ENCODE measurements at places on chromosomes 11 and 22. TPM values are rescaled to one million over a fixed set of nuclear protein-coding genes. Genes with fewer than 3 reads are reported as not detected.

DDTL gene
- 0.36 TPM for total RNA-seq

TRIM66 gene
- 5.0 TPM for total RNA-seq

DNA sequence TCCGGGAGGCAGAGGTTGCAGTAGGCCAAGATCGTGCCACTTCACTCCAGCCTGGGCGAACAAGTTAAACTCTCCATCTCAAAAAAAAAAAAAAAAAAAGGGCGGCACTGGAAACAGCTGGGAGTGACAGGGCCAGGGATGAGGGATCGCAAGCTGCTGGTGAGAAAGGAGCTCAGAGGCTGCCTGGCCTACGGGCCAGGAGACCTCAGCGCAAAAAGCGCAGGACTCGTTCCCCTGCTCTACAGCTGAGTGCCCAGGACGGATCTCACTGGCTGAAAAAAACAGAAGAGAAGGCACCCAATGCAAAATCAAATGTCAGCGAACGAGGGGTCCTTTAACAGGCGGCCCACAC is 650 bp upstream of the NUP50 start:
- H3K27me3 ChIP-seq: no peaks in the 10 kb centered on the region
- H3K36me3 ChIP-seq: peaks cover 4% of the 10 kb centered on the region

GRCh38 chr11:134587345-134587744 is 175.3 kb upstream of the B3GAT1 start:
- no peak overlapping the region for H3K4me3 ChIP-seq
- no peak overlapping the region for H3K27ac ChIP-seq
- no peak for DNase-seq
- H3K36me3 ChIP-seq: no peaks in the 10 kb centered on the region
- no peaks in the 10 kb centered on the region for H3K4me1 ChIP-seq
- H3K27me3 ChIP-seq: no peaks in the 10 kb centered on the region

STK33 gene
- 2.3 TPM for total RNA-seq

- peaks cover 27% of the 10 kb centered on the region for H3K36me3 ChIP-seq
- peak; percentile 19 for DNase-seq
- peak overlapping the region; percentile 52 for H3K4me3 ChIP-seq
- H3K4me1 ChIP-seq: peaks cover 9% of the 10 kb centered on the region
- H3K27me3 ChIP-seq: no peaks in the 10 kb centered on the region
Observed at GRCh38 chr22:38754751-38755154, 1.0 kb downstream of the SUN2 start.

GRCh38 chr22:26847046-26847445 is 189.7 kb downstream of the MIAT start:
- no peaks in the 10 kb centered on the region for H3K36me3 ChIP-seq
- no peak overlapping the region for H3K27ac ChIP-seq
- DNase-seq: no peak
- no peaks in the 10 kb centered on the region for H3K4me1 ChIP-seq
- no peak overlapping the region for H3K4me3 ChIP-seq
- H3K27me3 ChIP-seq: peaks cover 28% of the 10 kb centered on the region

DNA sequence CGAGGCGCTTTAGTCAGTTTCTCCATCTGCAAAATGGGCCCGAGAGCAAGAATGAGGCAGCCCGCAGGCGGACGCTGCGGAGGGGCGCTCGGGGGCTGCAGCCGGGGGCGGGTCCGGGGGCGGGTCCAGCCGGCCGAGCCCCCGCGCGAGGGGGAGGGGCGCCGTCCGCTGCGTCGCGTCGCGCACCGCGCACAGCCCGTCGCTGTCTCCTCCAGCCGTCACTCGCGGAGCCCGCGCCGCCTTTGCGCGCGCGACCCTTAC is 282 bp downstream of the PC start:
- DNase-seq: no peak
- no peaks in the 10 kb centered on the region for H3K27me3 ChIP-seq
- peak overlapping the region; percentile 73 for H3K4me3 ChIP-seq
- peak overlapping the region; percentile 68 for H3K27ac ChIP-seq

PANX3 gene
- not detected for total RNA-seq

GRCh38 chr11:59918987-59919589 is 19.1 kb upstream of the OOSP1 start:
- H3K36me3 ChIP-seq: no peaks in the 10 kb centered on the region
- no peak overlapping the region for H3K4me3 ChIP-seq
- peak; percentile 7 for DNase-seq
- H3K27me3 ChIP-seq: no peaks in the 10 kb centered on the region

APOBEC3A gene
- not detected for total RNA-seq

GRCh38 chr11:6737872-6738466 is 33.8 kb downstream of the OR2AG2 start:
- no peaks in the 10 kb centered on the region for H3K4me1 ChIP-seq
- no peak overlapping the region for H3K27ac ChIP-seq
- H3K4me3 ChIP-seq: no peak overlapping the region
- H3K27me3 ChIP-seq: no peaks in the 10 kb centered on the region
- no peaks in the 10 kb centered on the region for H3K36me3 ChIP-seq

C11orf21 gene
- total RNA-seq: not detected

DNA sequence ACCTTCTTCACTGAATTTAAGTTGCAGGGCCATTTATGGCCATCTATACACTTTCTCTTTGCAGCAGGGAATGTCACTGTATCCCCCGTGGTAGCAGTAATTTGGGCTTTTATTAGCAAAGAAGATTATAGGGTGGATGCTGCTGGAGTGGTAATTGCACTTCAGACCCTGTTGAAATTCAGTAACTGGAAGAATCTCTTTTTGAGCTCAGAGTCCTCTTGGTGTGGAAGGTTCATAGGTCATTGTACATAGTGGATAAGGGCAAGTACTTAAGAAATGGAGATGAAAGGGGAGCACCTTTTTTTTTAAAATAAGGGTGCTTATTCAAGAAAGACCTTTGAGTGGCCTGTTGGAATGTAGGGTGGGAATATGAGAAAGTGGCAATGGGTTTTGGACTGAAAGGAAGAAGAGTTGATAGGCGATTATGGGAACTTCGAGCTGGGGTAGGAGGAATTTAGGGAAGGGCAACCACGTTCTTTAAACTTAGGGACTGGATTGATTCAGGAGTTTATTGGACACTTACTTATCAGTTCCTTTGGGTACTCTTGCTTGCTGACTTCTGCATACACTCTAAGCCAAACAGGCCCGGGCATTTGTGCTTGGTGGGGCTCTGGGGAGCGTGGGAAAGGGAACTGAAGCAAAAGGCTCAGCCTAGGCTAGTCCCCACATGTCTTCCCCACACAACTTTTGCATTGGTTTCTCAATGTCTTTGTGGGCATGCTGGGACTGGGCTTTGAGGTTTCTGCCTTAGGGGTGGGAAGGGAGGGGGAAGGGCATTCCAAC is 26.5 kb downstream of the CTNND1 start:
- peaks cover 13% of the 10 kb centered on the region for H3K4me1 ChIP-seq
- H3K27me3 ChIP-seq: no peaks in the 10 kb centered on the region
- peaks cover 18% of the 10 kb centered on the region for H3K36me3 ChIP-seq

DNA sequence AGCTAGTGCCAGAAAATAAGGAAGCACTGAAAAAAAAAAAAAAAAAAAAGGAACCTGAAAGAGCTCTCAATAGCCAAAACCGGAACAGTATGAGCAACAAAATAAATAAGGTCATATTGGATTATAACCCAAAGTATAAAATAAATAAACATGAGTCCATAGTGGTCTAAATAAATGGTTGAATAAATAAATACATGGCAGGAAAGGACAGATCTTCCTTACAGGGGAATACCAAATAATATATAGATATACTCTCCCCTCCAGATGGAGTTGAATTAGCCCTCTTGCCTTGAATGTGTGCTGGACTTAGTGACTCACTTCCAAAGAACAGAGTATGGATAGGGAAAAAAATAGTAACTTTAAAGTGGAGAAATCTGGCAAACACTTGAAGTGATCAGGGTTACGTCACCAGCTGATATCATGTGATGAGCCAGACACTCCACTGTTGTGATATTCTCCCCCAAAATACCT is 14.3 kb upstream of the ARRB1 start:
- H3K4me1 ChIP-seq: peaks cover 4% of the 10 kb centered on the region
- H3K27me3 ChIP-seq: peaks cover 16% of the 10 kb centered on the region
- no peak overlapping the region for H3K27ac ChIP-seq
- peak; percentile 84 for DNase-seq

DNA sequence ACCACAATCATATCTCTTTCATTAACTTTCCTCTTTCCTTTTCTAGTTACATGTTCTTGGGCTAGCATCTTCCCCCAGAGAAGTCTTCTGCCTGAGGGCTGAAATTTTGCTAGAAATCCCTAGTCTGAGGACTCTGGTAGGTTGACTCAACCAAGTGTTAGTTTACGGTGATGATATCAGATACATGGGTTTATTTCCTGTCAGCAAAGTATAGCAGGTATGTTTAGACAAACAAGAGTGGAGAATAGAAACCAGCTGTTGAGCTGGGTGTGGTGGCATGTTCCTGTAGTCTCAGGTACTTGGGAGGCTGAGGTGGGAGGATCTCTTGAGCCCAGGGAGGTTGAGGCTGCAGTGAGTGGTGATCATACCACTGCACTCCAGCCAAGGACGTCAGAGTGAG is 11.2 kb downstream of the FOLR1 start:
- no peaks in the 10 kb centered on the region for H3K4me1 ChIP-seq
- DNase-seq: no peak
- H3K27me3 ChIP-seq: peaks cover 3% of the 10 kb centered on the region
- H3K27ac ChIP-seq: no peak overlapping the region

RCOR2 gene
- 0.56 TPM for total RNA-seq

- no peak for DNase-seq
- H3K36me3 ChIP-seq: peaks cover 81% of the 10 kb centered on the region
- peaks cover 5% of the 10 kb centered on the region for H3K4me1 ChIP-seq
- no peak overlapping the region for H3K4me3 ChIP-seq
- H3K27ac ChIP-seq: no peak overlapping the region
- H3K27me3 ChIP-seq: no peaks in the 10 kb centered on the region
Observed at GRCh38 chr22:30297276-30297990, 8.1 kb upstream of the CASTOR1 start.

SULT4A1 gene
- total RNA-seq: 1.1 TPM
